RWPE2 (cell line): ENCODE measurements at places on chromosomes 12 and 14.

GRCh38 chr14:23245282-23245681, 7.5 kb downstream of the RNF212B start:
- no peak for DNase-seq

- no peak for DNase-seq
Observed at GRCh38 chr14:28057359-28058296, 709.0 kb upstream of the FOXG1 start.

- no peak for DNase-seq
Observed at GRCh38 chr12:69579029-69579428, 6.2 kb upstream of the CCT2 start.

- DNase-seq: no peak
Observed at GRCh38 chr14:53304726-53305381, 151.7 kb upstream of the DDHD1 start.

DNA sequence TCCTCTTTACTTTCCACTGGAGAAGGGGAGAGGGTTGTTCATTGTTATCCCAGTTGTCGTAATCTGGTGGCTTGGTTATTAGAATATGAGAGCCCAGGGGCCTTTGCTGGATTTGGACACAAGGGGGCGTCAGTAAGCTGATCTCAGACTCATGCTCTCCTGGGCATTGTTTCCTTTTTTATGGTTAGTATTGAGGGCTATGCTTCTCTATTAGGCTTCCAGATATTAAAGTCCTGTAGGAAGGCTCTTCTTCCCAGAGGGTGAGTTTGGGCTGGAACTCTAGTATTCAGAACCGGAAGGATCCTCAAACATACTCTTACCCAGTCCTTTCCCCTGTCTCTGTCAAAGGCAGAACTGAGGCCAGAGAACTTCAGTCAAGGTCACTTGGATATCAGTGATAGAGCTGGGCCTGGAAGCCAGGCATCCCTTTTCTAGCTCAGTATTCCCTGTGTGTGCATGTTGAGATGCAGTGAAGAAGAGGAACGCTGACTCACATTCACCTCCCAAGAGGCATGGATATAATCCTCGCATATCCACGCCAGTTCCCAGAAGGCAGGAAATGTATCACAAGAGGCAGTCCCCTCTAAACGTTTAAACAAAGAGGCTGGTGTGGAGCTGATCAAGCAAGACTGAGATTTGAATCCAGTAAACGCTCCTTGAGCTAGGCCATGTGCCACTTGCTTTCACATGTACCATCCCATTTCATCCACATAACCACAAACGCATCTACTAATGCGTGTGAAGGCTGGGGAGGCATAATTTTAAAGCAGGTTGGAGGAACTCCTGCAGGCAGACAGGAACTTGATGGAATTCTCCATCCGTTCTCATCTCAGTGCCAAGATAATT, 41.6 kb downstream of the UBE3B start:
- no peak for DNase-seq
